Activated T-cell treated with anti-CD3 and anti-CD28 coated beads, Interleukin-2, amount 50 U/mL, for 48 hours (primary cell): ENCODE measurements at places on chromosomes 16 and 17.
A peak's percentile ranks its signal among the peaks of the same experiment; 100 is the strongest.

DNA sequence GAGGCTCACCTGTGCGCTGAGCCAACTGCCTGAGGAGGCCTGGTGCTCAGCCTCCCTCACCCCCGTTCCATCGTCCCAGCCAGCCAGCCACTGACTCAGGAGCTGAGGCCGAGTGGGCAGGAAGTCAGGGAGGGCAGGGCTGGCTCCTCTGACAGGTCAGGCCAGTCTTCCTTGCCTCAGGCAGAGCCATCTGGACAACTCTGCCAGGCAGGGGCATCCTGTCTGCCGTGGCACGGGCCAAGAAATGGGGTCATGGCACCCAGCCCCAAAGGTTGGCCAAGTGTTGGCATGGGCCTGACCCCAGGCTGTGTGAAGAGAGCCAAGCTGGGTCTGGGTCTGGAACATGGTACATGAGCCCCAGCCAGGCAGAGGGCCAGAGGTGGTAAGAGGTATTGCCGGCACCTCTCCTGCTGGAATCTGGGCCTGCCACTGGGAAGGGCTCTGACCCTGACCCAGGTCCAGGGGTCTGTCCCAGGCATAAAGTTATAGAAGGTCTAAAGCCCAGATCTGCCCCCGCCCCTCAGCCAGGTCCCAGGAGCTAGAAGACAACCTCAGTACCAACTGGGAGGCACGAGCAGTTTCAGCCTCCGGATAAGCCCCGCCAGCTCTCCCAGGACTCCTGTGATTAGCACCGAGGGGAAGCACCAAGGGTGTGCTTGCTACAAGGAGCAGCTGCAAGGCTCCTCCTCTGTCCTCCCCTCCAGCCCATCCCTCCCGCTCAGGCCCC, 2.5 kb upstream of the VASN start:
- DNase-seq: no peak

DNA sequence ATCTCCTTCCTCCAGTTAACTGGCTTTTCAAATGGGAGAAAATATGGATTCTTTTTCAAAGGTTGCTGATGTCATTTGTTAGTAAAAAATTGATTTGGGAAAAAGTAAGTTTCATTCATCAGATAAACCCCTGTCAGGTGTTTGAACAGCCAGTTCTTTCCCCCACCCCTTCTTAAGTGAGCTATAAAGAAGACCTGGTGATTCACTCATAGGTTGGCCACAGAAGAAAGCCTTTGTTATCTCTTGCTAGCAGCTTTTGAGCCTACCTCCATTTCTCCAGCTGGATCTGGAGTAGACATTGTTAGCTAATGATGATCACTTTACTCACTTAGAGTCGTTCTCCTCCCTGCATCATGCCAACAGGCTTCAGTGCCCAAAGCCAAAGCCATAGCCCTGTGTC, 63.0 kb downstream of the NLK start:
- DNase-seq: no peak

- no peak for DNase-seq
Observed at GRCh38 chr17:82015311-82015971, 7.2 kb downstream of the CENPX start.

GRCh38 chr16:3305109-3306068, at the start of the genes TIGD7 and ZNF75A:
Gene TIGD7 (minus strand): TSS chr16:3305430. CDS start chr16:3300614, 4,816 bp downstream.
Gene ZNF75A (plus strand): TSS chr16:3305497. CDS start chr16:3308429, 2,932 bp downstream.
- peak; percentile 85 for DNase-seq

DNA sequence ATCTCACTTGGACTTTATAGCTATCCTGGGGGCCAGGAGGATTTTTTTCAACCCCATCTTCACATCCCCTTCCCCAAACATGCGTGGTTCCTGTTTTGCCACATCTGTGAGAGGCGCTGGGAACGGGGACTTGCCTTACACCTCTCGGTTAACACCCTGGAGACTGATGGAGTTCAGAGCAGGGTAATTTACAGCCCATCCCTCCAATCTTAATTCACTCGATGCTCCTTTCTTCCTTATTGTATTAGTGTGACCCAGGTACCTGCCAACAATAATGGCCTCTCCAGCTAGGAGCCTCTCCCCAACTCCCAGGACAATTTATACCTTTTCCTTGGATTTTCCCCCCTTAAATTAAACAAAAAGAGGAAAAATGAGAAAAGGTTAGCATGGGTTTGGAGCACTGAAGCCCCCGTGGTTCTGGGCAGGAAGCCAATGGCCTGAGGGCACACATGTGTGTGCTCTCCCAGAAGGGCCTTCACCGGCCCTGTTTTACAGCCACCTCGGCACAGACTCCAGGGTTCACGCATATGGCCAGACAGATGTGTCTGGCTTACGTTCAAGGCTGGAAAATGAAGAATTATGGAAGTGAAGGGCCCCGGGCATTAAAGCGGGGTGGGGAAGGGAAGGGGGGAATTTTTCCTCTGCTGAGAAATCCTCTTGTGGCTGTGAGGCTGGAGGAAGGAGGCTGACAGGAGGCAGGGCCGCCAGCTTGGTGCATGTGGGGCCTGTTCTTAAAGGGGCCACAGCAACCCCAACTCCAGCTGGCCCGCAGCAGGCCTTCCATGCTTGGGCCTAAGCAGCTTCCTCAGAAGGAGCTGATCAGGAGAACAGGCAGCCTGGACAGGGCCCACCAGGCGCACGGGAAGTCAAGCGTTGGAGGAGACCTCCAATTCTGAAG, 21.4 kb downstream of the HIC1 start:
- no peak for DNase-seq

- no peak for DNase-seq
Observed at GRCh38 chr16:81450783-81451491, 6.3 kb downstream of the CMIP start.

DNA sequence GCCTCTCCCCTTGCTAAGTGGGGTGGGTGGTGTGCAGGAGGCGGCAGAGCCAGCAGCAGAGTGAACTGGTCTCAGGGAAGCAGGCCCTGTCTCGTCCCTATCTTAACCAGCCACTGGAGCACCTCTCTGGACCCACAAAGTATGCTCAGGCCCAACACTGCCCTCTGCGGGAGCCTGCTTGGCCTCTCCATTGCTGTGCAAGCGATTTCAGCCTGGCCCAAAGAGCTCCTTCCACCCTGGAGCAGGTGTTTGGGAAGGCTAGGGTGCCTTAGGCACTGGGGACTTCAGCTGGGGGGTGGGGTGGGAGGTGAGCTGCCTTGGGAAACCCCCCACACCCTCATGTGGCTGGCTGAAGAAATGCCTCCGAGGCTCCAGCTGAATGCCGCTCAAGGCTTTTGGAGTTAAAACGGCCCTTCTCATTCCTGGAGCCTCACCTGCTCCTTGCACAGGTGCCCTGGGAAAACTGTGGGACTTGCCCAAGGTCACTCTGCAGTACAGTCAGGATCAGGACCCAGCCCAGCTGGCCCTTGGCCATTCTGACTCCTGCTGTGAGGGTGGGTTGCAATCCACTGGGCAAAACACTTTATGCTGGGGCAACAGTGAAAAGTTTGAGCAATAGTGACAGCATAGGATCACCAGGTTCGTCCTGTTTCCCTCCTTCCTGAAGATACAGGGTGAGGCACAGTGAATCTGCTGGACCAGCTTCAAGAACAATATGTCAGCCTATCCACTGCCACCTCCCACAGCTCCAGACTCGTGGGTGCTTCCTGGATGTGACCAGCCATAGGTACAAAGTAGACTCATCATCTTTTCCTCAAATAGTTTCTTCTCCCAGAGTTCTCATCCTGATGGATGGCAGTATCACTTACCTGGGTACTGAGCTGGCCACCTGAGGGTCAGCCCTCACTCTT, 5.9 kb upstream of the UBE2O start:
- no peak for DNase-seq

DNA sequence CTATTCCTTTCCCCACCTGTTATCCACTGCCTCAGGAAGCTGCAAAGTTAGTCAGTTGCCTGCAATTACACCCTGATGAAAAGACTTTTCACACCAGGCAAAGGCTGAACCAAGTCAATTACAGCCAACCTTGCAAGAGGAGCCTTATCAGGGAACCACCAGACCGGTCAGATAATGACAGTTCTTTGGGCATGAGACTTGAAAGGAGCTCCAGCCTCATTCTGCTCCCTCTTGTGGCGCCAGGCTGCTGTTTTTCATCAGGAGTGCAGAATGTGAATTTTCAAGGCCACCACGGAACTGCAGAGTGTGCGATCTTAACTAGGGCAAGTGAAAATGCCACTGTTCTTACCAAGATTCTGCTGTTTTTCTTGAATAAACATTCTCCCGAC, 22.5 kb downstream of the DNAI2 start:
- peak; percentile 56 for DNase-seq

GRCh38 chr16:85536411-85537330, 76.5 kb upstream of the GSE1 start:
- DNase-seq: no peak

DNA sequence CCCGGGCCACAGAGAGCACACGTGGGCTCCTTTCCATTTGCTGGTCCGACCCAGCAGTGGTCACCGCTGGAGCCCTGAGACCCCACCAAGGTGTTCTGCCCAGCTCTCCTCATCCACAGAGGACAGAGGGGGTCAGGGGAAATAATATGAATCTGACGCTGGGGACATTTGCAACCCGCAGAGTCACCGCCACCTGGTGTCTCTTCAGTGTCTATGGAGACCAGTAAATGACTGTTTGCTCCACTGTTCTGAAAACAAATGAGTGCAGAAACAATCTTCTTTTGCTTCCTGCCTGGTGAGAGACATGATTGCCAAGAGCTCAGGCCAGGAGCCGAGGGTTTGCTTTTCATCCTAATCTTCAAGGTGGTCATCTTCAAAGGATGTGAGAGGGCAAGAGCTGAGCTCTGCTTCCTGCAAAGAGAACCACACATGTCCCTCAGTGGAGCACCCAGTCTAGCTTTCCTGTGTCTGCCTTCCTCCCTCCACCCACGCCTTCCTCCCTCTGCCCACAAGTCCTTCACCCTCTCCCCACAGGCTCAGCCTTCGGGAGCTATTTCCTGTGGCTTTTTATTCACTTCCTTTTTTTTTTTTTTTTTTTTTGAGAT, 14.7 kb upstream of the KLHDC4 start:
- DNase-seq: peak; percentile 76

- DNase-seq: no peak
Observed at GRCh38 chr16:13594823-13595222, 325.1 kb upstream of the ERCC4 start.

- DNase-seq: peak; percentile 39
Observed at GRCh38 chr17:59837308-59838051, 55.3 kb downstream of the TUBD1 start.

DNA sequence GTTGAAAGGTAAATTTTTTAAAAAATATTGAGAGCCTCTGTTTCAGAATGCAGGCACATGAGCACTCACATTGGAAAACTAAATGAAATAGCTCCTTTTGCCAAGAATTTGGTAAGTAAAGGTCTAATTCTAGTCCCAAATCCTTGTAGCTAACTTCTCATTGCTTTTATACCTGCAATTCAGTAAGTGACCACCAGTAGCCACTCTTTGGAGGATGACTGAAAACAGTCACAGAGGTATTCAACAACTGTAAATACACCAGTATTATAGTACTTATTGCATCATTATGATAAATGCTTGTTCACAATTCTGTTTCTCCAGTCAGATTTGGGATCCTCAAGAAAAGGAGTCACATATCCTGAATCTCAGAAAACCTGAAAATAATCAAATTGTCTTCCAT, 562.4 kb upstream of the CDH11 start:
- DNase-seq: no peak

DNA sequence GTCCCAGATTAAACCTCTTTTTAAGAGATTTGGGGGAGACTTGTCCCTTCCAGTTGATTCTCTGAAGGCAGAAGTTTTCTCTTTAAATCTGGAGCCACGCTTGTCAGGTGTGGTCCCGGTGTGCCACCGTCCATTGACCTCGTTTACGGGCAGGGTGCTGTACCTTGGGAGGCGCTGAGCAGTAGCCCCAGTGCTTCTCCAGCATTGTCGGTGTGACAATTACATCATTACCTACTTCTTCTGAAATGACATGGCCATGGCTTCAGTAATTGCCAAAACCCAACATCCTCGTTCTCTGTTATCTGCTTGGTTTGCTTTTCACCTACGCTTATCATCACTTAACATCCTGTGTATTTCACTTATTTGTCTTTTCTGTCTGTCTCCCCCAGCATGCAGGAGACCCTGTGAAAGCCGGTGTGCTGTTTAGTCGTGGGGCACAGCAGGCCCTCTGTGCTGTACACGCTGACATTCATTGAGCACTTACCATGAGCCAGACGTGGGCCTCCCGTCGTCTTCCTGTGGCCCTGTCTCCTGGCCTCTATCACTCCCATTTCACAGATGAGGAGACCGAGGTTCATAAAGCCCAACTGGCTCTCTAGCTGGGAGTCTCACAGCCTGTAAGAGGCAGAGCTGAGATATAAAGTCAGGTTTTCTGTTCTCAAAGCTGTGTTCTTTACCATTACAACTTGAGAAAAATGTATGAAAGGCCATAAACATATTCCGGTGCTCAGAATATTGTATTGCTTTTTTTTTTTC, 143.9 kb downstream of the CMIP start:
- no peak for DNase-seq

- no peak for DNase-seq
Observed at GRCh38 chr16:49755313-49755620, 100.6 kb downstream of the ZNF423 start.

DNA sequence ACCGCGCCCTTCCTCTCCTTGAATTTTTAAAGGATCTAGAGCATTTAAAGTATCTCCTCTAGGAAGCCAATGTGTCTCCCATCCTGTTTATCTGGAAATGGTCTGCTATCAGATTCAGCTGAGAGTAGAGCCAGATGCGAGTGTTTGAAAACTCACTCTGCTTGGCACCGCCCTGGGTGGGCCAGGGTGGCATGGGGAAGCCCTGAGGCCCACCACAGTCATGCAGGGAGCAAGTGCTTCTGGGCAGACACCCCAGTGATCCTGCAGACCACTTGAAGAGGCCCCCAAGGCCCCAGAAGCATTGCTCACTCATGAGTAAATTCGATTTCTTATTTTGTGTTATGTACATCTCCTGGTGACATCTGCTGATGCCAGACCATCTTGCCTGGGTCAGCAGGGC, 8.7 kb upstream of the CACNG4 start:
- no peak for DNase-seq

GRCh38 chr16:80051040-80051439, 450.5 kb upstream of the MAF start:
- no peak for DNase-seq
